ENCODE measurements at places on chromosomes 5 and 9.

DNA sequence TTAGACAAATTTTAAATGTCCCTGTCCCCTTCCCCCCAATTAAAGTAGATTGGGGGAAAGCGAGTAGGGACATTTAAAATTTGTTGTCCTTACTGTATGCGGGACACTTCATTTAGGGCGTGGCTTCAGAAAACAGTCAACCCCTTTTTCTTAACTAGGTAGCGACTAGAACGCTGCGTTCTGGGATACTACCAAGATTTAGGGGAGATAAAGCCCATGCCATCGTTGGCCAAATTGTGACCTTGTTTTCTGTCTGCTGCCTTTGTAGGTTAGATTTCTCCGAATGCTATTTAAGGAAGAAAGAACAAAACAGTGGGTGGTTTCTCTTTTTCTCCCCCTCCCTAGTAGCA, 1.2 kb downstream of the CKS2 start:
- no peak for DNase-seq

DNA sequence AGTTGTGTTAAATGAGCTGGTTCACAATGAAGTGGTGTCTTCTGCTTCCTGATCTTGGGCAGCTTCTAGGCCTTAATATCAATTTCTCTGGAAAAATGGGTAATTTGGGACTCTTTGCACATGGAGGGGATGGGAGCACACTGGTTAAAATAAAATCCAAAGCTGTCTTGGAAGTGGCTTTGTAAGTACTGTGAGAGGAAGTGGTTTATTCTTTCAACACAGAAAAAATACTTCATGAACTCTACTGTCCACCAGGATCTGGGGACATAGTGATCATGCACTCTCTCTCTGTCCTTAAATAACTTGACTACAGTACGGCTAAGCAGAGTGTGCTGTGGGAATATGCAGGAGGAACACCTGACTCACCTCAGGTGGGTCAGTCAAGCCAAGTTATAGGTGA, 2.4 kb downstream of the PCYOX1L start:
- DNase-seq: no peak

DNA sequence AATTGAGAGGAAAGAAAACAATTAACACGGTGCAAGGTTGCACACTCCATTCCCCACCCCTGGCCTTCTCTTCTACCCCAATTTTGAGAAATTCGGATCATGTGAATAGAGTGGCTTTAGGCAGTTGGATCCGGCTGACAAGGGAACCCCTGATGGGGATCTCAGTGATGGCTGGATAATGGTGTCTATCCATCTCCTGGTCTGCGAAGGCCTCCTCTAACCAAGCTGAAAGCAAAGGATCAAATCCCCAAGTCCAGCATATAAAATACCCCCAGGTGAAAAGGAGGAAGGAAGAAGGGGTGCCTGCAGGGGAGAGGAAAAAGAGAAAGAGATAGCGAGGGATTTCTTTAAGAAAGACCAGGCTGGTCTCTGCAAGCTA, 16.0 kb downstream of the NR2F1 start:
- no peak for DNase-seq

GRCh38 chr9:3922846-3923245, 377.0 kb downstream of the GLIS3 start:
- DNase-seq: no peak

GRCh38 chr5:83965441-83965840, 244.8 kb upstream of the HAPLN1 start:
- no peak for DNase-seq

All from breast epithelium (tissue), 4 donors.